T-helper 2 cell treated with Interferon-gamma antibody and Interleukin-4, amounts not matched to agents 100 ng/mL and 5 ng/mL, for 36 hours (primary cell): ENCODE measurements at places on chromosomes 12 and 14. TPM values are rescaled to one million over a fixed set of nuclear protein-coding genes. Genes with fewer than 3 reads are reported as not detected.

Gene ADAM20
- 0.23 and 0.41 TPM in 2 replicates for total RNA-seq

Gene RDH16
- 0.23 and 0.32 TPM in 2 replicates for total RNA-seq

Gene TPH2
- not detected in 2 replicates for total RNA-seq

Gene GPRC5A
- 0.02 TPM in 1 of 2 replicates, not detected in the other for total RNA-seq

Gene ACOT6
- total RNA-seq = not detected in 2 replicates

Gene MAP1LC3B2
- 0.50 and 0.77 TPM in 2 replicates for total RNA-seq

Gene KRT73
- total RNA-seq = 0.25 and 0.34 TPM in 2 replicates

Gene LYZ
- 0.89 and 1.8 TPM in 2 replicates for total RNA-seq

Gene DCN
- not detected in 2 replicates for total RNA-seq

Gene DRAM1
- 2.4 and 3.0 TPM in 2 replicates for total RNA-seq
